ENCODE measurements at places on chromosomes 3 and 15. TPM values are rescaled to one million over a fixed set of nuclear protein-coding genes. Genes with fewer than 3 reads are reported as not detected.
A peak's percentile ranks its signal among the peaks of the same experiment; 100 is the strongest.

- DNase-seq = peak; percentile 72
- no peaks in the 10 kb centered on the region for H3K27me3 ChIP-seq
- no peaks in the 10 kb centered on the region for H3K36me3 ChIP-seq
- H3K4me1 ChIP-seq = no peaks in the 10 kb centered on the region
- H3K27ac ChIP-seq = no peak overlapping the region
These were observed 15.1 kb upstream of the TCAIM start for GRCh38 chr3:44323341-44323955.

- H3K27me3 ChIP-seq = no peaks in the 10 kb centered on the region
- H3K36me3 ChIP-seq = no peaks in the 10 kb centered on the region
- peak; percentile 87 for DNase-seq
- peaks cover 14% of the 10 kb centered on the region for H3K4me1 ChIP-seq
- peak within 1 kb of the TSS; percentile 87 for H3K4me3 ChIP-seq
These were observed at the start of gene ANXA2 for GRCh38 chr15:60397772-60398445. ANXA2 (minus strand) TSS chr15:60397986; CDS start chr15:60386075, 11,911 bp downstream.

DNA sequence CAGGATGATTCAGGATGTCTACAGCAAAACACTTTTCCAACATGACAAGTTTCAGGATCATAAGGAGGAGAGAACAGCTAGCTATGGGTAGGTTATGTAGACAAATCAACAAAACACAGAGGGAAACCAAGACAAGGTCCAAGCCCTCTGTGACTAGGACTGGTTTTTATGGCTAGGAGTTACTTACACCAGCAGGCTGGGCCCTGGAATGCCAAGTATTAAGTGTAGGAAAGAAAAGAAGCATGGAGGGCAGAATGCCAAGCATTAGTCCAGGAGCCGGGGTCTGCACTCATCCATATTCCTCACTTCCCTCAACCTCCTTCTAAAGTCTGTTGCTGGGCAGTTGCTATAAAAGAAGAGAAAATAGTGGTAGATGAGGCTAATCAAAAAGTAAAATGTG is 35.3 kb upstream of the PPP2R3A start:
- H3K27ac ChIP-seq = peak overlapping the region; percentile 74
- no peaks in the 10 kb centered on the region for H3K4me1 ChIP-seq
- no peak for DNase-seq
- no peaks in the 10 kb centered on the region for H3K36me3 ChIP-seq
- H3K4me3 ChIP-seq = no peak overlapping the region
- no peaks in the 10 kb centered on the region for H3K27me3 ChIP-seq

GRCh38 chr3:53140847-53141845 is 10.9 kb upstream of the RFT1 start:
- H3K36me3 ChIP-seq = no peaks in the 10 kb centered on the region
- no peak overlapping the region for H3K4me3 ChIP-seq
- no peak overlapping the region for H3K27ac ChIP-seq
- no peaks in the 10 kb centered on the region for H3K27me3 ChIP-seq

- H3K4me1 ChIP-seq = no peaks in the 10 kb centered on the region
- H3K27ac ChIP-seq = no peak overlapping the region
- no peak for DNase-seq
These were observed 28.0 kb upstream of the RAB11A start for GRCh38 chr15:65841121-65841930.

GRCh38 chr3:151276687-151277042 is 1.7 kb downstream of the P2RY14 start:
- no peak overlapping the region for H3K4me3 ChIP-seq
- no peak overlapping the region for H3K27ac ChIP-seq
- H3K27me3 ChIP-seq = no peaks in the 10 kb centered on the region
- H3K36me3 ChIP-seq = no peaks in the 10 kb centered on the region
- H3K4me1 ChIP-seq = no peaks in the 10 kb centered on the region

DNA sequence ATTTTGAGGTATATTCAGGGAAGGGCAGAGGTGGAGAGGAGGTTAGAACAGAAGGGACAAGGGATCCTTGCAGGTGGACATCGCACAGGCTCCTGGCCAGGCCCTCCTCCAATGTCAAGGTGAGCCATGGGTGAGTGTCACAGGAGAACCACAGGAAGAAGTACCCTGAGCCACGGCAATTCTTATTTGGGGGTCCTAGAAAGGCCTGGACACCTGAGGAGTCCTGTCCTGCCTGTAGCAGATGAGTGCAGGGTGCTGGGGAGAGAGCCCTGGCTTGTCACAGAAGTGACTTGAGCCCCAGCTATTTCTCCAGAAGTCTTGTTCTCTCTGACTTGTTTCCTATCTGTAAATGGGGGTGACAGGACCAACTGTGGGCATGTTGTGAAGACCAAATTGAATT is 4.3 kb downstream of the SLC6A20 start:
- no peaks in the 10 kb centered on the region for H3K36me3 ChIP-seq
- H3K27ac ChIP-seq = no peak overlapping the region
- DNase-seq = no peak
- peaks cover 12% of the 10 kb centered on the region for H3K27me3 ChIP-seq

The SAXO2 gene
- total RNA-seq = 0.26 TPM

The ADGRG7 gene
- 0.70 TPM for total RNA-seq

The TRIM71 gene
- total RNA-seq = not detected

The SUSD5 gene
- total RNA-seq = 9.5 TPM

The ELL3 gene
- 9.6 TPM for total RNA-seq

The SLC22A14 gene
- not detected for total RNA-seq

The CCDC191 gene
- 9.8 TPM for total RNA-seq
